ENCODE measurements at places on chromosomes 16 and 17. TPM values are rescaled to one million over a fixed set of nuclear protein-coding genes. Genes with fewer than 3 reads are reported as not detected.

The PPP1R27 gene
- total RNA-seq, result 0.15 TPM

The HS3ST3A1 gene
- total RNA-seq, result 3.2 TPM

The SLC2A4 gene
- 4.4 TPM for total RNA-seq

The C16orf92 gene
- not detected for total RNA-seq

The ORC6 gene
- 95.0 TPM for total RNA-seq

The ALOX15 gene
- total RNA-seq, result 0.39 TPM

The TNP2 gene
- total RNA-seq, result not detected

The C16orf54 gene
- not detected for total RNA-seq

The TRIM65 gene
- total RNA-seq, result 39.6 TPM

Measured in H9 (cell line).